ENCODE measurements at places on chromosomes 2 and 18.

- DNase-seq: no peak
These were observed 55.1 kb downstream of the LTBP1 start for GRCh38 chr2:33001823-33002222.

- DNase-seq: no peak
These were observed 89.0 kb upstream of the PPP1CB start for GRCh38 chr2:28662468-28663181.

DNA sequence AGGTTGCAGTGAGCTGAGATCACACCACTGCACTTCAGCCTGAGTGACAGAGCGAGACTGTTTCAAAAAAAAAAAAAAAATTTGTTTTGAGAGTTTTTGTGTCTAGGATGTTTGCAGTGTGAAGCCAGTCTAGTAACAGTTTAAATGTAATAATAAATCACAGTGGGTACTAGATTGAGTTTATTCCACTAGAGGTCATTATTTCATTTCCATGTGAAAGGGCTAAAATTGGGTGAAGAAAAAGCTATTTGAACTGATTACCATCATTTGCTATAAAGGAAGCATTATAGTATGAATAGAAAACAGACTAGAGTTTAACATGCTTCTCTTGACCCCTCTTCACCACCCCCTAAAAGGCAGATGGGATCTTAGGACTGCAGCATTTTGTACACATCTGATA lies 20.3 kb downstream of the SNRPD1 start:
- no peak for DNase-seq

- no peak for DNase-seq
These were observed 115.3 kb upstream of the SLC35G4 start for GRCh38 chr18:11494107-11494506.

Measured in GM13977 (cell line).